Muscle of leg (tissue), 16 donors: ENCODE measurements at places on chromosomes 2 and 18. TPM values are rescaled to one million over a fixed set of nuclear protein-coding genes. Genes with fewer than 3 reads are reported as not detected.

DNA sequence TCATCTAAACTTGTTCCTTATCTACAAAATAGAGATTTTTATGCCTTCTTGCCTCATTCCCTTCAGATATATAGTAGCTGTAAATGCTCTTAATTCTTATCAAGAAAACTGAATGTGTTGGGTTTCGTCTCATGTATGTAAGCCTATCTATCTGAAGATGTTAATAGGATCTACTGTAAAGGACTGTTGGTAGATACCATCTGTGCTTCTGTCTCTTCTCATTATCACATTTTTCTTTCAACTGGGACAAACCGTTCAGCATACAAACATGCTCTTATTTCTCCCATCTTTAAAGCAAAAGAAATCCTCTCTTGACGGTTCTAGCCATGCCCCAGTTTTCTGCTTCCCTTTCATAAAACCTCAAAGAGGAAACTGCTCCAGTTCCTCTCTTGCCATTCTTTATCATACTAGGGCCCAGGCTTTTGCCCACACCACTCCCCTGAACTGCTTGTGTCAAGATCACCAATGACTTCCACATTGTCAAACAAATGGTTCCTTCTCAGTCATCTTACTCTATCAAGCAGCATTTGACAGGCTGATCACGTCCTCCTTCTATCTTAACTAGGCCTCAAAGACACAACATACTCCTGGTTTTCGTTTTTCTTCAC is 88.7 kb downstream of the ARHGEF33 start:
- peak; percentile 59 for DNase-seq

Gene DHRS9
- polyA plus RNA-seq: 0.68 TPM

DNA sequence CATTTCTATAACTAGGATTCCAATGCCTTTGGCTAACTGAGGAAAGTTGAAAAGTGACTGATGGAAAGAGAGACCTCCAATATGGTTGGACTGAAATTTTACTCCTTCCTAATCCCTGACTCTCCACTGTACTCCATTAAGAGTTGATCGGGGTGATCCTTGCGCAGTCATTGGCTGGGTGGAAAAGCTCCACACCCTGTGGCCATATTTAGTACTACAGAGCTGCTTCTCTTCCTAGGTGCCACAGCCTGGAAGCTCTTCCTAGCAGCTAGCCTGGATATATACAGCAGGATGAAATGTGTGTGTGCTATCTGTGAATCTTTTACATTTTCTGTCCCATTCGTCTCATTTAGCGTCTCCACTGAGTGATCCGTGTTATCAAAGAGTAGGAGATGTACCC is 71.2 kb downstream of the MEP1B start:
- no peak for DNase-seq

Gene GKN1
- 0.15 TPM for polyA plus RNA-seq

GRCh38 chr2:38159191-38159590 is 83.2 kb upstream of the CYP1B1 start:
- no peak for DNase-seq

DNA sequence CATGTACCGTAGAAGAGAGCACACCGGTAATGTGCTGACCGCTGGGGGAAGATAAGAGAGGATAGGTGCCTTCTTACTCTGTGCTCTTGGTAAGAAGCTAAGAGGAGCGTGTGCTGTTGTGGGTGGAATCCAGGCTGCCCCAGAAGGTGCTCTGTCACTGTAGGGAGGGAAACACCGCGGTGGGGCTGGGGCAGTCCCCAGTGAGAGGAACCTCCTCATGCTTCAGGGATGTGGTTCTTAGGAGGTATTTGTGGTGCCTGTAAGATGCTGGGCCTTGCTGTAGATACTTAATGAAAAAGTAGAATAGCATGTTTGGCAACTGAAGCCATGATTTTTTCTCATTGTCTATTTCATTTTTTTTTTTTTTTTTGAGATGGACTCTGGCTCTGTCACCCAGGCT is 1.1 kb downstream of the COLEC11 start:
- DNase-seq: no peak

- DNase-seq: no peak
Measured at GRCh38 chr2:72974436-72974754, 57.1 kb downstream of the EMX1 start.
